Glutamatergic neuron (in vitro differentiated cells): ENCODE measurements at places on chromosomes 1 and 21. TPM values are rescaled to one million over a fixed set of nuclear protein-coding genes. Genes with fewer than 3 reads are reported as not detected.

DNA sequence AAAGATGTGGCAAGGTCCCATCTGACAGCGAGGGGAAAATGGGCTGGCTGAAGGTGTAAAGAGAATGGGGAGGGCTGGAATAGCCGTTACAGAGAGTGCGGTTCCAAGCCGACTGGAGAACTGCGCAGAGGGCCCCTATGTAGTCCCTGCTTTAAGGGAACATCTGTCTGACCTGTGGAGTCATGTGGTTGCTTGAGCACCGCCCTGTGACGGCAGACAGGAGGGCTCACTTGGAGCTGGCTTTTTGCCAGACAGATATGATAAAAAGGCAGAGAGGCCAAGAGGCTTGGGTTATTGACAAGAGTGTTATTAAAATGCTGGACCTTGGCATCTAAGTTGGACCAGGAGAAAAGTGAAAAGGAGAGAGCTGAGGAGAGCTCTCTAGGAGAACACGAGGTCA is 5.9 kb upstream of the PTPRF start:
- no peak for DNase-seq

- DNase-seq, result no peak
These were observed 288.5 kb upstream of the NEGR1 start for GRCh38 chr1:72570815-72571214.

Gene C1orf185
- total RNA-seq, result not detected

DNA sequence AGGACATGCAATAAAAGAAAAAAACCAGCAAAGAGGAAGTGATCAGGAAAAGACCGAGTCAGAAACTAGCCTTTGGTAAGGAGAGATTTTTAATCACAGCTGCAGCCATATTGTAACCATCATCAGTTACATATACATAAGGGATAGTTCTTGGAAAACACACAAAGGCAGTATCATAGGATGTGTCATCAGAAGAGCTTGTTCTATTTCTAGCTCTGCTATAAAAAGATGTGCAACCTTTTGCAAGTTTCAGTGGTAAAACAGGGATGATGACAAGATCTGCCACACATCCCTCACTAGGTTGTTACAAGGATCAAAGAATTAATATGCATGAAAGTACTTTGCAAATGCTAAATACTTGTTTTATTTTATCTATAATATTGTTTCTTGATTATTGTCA is 342.0 kb downstream of the VAV3 start:
- no peak for DNase-seq

DNA sequence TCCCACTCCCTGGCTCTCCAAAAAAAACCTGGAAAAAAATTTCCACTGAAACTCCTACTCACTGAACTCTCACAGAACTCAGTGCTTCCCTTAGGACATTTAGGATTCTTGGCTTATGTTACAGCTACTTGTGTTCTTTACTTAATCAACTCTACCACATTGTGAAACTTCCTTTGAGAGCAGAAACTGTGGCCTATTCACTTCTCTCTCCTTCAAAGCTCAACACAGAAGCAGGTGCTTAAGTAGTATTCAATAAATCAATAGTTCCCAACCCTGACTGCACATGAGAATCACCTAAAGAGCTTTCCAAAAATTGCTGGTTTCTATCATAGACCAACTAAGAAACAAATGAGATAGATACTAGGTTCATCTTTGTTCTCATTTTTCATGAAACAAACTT is 67.9 kb upstream of the DMRTA2 start:
- no peak for DNase-seq

Gene CLDN8
- not detected for total RNA-seq

- DNase-seq, result peak; percentile 46
These were observed 21.3 kb downstream of the ACTL8 start for GRCh38 chr1:17776426-17776825.

DNA sequence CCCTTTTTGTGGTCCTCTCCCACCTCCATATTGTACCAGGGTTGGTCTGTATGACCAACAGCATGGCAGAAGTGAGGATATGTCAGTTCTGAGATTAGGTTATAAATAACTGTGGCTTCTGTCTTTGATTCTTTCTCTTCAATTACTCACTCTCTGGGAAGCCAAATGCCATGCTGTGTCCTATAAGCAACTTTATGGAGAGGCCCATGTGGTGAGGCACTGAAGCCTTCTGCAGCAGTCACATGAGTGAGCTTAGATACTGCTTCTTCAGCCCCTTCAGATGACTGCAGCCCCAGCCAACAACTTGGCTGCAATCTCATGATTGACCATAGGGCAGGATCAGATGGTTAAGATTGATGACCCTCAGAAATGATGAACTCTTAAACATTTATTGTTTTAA is 34.0 kb upstream of the SAMD13 start:
- no peak for DNase-seq

Gene PIK3CD
- total RNA-seq, result 39.4 TPM

GRCh38 chr1:25909040-25909439 is 2.8 kb upstream of the STMN1 start:
- no peak for DNase-seq

DNA sequence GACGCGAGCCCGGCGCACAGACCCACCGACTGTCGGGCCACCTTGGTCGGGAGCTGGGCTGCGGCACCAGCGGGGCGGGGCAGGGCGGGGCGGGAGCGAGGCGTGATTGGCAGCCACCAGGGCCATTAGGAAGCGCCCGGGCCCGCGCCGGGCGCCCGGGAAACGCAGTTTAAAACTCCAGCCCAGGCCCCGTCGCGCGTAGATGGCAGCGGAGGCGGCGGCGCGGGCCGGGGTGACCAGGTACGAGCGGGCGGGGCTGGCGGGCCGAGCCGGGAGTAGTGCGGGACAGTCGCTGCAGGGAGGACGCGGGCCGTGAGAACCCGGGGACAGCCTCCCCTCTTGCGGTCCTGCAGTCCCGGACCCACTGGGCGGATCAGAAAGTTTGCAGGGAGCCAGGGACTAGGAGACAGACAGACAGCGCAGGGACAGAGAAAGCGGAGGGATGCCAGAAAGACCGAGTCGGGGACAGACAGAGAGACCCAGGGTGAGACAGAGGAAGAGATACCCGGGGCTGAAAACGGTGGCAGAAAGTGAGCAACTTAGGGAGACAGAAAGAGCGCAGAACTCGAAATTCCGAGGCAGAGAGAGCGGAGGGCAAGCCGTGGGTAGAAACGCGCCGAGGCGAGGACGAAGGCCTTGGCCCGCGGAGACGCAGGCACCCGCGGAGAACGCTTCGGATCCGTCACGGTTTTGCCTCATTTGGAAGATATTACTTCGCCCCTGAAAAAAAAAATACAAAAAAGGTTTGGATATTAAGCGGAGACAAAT is at the start of gene DMBX1:
Gene DMBX1 (plus strand): TSS at position 199 of the 768 bp plus-strand sequence. CDS start 17,175 bp downstream, outside the sequence.
- peak; percentile 57 for DNase-seq

Gene FCRL2
- total RNA-seq, result not detected
